ENCODE measurements at places on chromosomes 2 and 18. TPM values are rescaled to one million over a fixed set of nuclear protein-coding genes. Genes with fewer than 3 reads are reported as not detected.

DNA sequence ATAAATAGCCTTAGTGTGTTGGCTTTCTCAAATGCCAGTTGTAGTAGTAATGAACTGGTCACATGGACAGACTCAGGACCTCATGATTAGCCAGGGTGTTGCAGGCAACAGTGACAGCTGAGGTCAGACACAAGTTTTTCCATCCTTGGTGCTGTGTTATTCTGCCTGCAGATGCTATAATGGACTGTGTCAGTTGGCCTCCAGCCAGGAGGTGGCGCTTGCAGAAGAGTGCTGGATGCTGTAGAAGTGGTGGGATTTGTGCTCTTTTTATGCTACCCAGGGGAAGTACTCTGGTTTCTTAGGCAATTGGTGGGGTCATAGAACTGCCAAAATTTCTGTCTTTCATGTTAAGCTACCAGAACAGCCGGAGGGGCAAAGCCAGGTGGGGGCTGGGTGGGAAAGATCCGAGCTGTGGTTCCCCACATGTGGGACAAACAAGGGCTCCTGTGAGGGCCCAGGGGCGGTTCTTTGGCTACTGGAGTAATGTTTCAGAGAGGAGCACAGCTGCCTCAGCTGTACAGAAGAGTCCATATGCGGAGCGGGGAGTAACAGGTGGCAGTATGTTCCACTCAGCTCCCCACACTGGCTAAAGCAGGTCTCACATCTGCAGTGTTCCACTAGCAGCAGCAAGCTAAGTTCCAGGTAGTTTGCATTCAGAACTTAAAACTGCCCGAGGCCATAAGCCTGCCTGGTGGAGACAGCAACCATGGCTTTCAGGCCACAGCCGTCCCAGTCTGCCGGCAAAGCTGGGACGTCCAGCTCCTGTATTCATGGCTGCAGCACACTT is 104.4 kb downstream of the GULP1 start:
- DNase-seq: no peak

DNA sequence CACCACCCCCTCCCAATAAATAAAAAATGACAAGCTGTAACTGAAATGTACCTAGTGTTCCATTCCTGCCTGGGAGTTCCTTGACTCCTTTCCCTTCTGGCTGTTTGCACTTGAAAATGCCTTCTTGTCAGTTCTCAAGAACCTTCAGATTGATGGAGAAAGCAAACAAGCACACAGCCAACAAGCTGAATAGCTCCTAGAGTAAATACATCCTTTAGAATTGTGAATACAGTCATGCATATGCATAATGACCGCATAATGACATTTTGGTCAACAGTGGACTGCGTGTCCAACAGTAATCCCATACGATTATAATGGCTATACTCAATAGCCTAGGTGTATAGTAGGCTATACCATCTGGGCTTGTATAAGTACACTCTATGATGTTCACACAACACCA is 97.0 kb downstream of the LYPD6 start:
- peak; percentile 63 for DNase-seq

DNA sequence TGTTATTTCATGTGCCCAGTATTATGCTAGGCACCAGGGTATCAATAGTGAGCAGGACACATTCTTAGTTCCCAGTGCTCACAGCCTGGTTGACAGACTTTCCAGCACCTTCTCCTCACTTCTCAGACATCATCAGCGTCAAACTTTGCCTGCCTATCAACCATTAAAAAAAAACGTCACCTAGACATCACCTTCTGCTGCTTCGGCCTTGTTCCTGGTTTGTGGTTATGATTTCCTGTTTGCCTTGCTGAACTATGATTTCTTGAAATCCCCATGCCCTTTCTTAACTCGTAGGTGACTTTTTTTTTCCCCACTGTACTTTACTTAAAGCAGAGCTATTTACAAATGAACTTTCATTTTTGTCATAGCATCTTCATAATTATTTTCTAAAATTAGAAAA is 60.4 kb upstream of the NABP1 start:
- peak; percentile 60 for DNase-seq

GRCh38 chr2:223058952-223059716 is 7.1 kb downstream of the KCNE4 start:
- peak; percentile 71 for DNase-seq

The C2orf66 gene
- not detected for polyA plus RNA-seq
